ENCODE measurements at places on chromosomes 1 and 21. TPM values are rescaled to one million over a fixed set of nuclear protein-coding genes. Genes with fewer than 3 reads are reported as not detected.

The ELAVL4 gene
- total RNA-seq: 0.29 TPM

The GNG12 gene
- total RNA-seq: 209 TPM

The AADACL3 gene
- total RNA-seq: not detected

The ITGB2 gene
- total RNA-seq: 0.09 TPM

The ZBTB37 gene
- 3.5 TPM for total RNA-seq

The ADAMTS4 gene
- 0.91 TPM for total RNA-seq

The VWA1 gene
- total RNA-seq: 5.7 TPM

The CFAP107 gene
- total RNA-seq: not detected

The DDR2 gene
- total RNA-seq: 23.9 TPM
